ENCODE measurements at places on chromosomes 5 and 9.

- no peak for DNase-seq
Measured at GRCh38 chr5:140602147-140602546, 30.8 kb downstream of the CD14 start.

- no peak for DNase-seq
Measured at GRCh38 chr9:123999661-124000060, 11.9 kb upstream of the LHX2 start.

- no peak for DNase-seq
Measured at GRCh38 chr5:32098890-32099310, 75.2 kb downstream of the GOLPH3 start.

DNA sequence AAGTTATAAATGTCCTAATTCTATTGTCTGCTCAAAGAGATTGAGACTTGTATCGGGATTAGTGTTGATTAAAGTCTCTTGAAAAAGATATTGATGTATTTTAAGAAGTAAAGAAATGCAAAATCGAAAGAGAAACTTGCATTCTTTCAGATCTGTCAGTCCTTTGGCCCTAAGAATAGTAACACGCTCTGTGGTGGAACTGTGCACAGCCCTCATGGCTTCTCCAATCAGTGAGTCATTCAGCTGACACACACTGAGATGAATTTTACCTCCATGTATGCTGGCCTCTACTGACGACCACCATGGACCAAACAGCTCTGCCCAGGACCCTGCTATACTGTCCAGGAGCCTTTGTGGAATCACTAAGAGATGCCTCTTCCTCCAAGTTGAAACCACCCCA is 232.4 kb downstream of the ESM1 start:
- no peak for DNase-seq

- DNase-seq: no peak
Measured at GRCh38 chr5:72746736-72747135, 69.7 kb upstream of the TNPO1 start.
